ENCODE measurements at places on chromosomes 2 and 18. TPM values are rescaled to one million over a fixed set of nuclear protein-coding genes. Genes with fewer than 3 reads are reported as not detected.

The ABCG8 gene
- total RNA-seq, result not detected

The TOGARAM2 gene
- 0.37 TPM for total RNA-seq

The WDR35 gene
- 21.7 TPM for total RNA-seq

The RRM2 gene
- total RNA-seq, result 71.6 TPM

The RUFY4 gene
- not detected for total RNA-seq

The ZNF385B gene
- total RNA-seq, result under 0.01 TPM

All from subcutaneous preadipocyte (primary cell).